ENCODE measurements at places on chromosomes 4 and X.

DNA sequence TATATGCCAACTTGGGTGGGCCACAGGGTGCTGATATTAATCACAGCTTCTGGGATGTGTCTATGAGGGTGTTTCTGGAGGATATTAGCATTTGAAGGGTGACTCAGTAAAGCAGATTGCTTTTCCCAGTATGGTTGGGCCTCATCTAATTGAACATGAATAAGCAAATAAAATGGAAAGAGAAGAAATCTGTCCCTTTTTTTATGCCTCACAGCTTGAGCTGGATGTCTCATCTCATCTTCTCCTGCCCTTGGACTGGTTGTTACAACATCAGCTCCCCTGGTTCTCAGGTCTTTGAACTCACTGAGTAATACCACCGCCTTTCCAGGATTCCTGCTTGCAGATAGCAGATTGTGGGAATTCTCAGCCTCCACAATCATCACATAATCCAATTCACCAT is 1149.2 kb downstream of the PCDH18 start:
- DNase-seq = no peak

- DNase-seq = no peak
Observed at GRCh38 chr4:185742766-185743165, 69.2 kb downstream of the SORBS2 start.

DNA sequence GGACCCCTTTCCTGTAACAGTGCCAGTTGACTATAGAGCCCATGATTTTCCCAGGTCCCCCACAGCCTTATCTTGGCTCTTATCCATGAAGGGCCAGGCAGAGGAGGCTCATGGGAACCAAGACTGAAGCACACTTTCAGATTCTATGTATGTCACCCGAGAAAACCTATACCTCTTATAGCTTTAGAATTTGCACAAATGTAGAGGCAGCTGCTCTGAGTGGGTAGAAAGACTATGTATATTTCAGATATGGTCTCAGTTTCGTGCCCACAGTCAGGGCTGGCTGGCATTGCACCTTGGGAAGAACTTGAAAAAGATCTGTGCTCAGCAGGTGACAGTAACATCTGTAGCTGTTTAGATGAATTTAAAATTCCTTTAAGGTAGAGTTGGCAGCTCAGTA is 8.3 kb upstream of the LNX1 start:
- DNase-seq = no peak

DNA sequence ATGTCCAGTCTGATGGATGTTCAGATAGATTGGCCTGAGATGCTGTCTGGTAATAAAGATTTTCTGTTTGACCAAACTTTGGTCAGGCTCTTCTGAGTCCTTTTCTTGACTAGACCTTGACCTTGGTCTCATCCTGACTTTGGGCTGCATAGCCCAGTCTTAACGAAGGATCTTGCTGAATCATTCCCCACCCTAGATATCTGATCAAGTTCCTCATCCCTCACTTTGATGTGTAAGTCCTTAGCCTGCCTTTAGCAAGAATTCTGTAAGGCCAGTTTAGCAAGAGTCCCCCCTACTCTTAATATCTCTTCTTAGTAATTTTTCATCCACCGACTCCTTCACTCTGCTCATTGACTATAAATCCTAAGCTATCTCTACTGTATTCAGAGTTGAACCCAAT is 244.4 kb upstream of the JADE1 start:
- no peak for DNase-seq

DNA sequence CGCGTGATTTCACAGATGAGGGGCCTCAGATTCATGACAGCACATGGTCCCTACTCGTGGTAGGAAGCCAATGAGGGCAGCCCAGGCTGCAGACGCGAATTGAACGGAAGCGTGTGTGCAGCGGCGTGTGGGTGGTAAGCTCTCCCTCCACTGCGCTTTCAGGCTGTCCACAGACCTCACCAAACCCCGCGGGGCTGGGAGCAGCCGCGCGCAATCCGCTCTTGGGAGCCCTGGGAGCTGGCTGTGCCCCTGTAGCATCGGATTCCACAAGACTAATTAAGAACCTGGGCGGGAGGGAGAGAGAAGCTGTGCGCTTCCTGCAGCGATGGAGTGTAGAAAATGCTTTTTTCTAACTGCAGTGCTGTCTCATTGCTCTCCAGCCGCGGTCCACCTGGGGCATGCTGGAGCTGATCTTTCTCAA is 134.9 kb downstream of the STOX2 start:
- DNase-seq = no peak

DNA sequence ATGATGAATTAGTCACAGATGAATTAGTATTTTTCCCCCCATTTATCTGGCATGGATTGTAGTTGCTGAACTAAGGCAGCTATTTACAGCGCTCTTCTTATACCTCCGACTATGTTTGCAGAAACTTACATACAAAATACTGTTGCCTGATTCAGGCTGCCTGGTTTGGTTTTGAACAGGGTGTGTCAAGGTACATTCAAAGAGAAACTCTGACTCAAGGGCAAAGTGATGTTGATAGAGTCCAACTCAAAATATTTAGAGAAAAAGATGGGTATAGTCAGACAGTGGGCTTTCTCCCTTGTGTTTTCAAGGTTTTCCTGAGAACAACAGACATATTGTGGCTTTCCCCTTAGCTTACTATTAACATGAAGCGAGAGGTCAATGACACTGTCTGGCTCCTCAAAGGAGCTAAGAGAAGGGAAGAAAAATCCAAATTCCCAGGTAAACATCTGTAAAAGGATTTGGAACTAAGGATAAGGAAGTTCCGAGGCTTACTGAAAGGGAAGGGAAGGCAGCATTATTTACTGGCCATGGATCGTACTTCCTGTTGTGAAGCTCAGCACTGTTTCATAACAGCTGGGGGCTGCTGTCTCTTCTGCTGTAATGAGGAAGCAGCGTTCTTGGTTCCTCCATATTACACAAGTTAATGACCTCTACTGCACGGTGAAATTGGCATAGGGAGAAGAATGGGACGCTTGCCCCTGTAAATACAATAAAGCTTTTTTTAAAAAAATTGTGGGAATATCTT is 30.9 kb downstream of the FAM9C start:
- DNase-seq = no peak
